ENCODE measurements at places on chromosomes 4 and X. TPM values are rescaled to one million over a fixed set of nuclear protein-coding genes. Genes with fewer than 3 reads are reported as not detected.

- no peaks in the 10 kb centered on the region for H3K4me1 ChIP-seq
- H3K27ac ChIP-seq = no peak overlapping the region
These were observed 95.7 kb upstream of the GRIA3 start for GRCh38 chrX:123088331-123088730.

DNA sequence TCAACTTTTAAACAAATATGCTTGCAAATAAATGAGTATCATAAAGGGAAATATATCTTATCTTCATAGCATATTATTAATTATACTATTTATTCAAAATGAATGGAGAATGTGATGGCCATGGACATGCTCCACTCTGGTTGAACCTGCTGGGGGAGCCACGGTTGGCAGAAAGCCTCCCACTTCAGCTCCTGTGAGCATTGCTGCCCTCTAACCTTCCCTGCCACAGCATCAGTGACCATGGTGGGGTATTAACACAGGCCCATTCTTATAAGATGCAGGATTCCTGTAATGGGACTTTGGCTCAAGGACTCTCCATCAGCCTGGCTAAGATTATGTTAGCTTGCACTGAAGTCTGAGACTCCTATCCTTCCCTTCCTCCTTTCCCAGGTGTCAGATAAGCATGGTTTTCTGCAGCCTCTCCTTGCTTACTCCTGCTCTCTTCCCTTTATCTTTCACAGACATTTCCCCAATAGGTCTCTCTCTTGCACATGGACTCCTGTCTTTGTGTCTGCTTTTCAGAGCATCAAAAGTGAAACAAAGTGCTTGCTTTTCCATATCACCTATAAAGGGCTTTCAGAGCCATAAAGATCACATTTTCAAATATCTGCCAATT, 4.9 kb upstream of the ABRAXAS1 start:
- peaks cover 5% of the 10 kb centered on the region for H3K4me1 ChIP-seq
- H3K27ac ChIP-seq = no peak overlapping the region
- H3K27me3 ChIP-seq = no peaks in the 10 kb centered on the region
- no peaks in the 10 kb centered on the region for H3K36me3 ChIP-seq

DNA sequence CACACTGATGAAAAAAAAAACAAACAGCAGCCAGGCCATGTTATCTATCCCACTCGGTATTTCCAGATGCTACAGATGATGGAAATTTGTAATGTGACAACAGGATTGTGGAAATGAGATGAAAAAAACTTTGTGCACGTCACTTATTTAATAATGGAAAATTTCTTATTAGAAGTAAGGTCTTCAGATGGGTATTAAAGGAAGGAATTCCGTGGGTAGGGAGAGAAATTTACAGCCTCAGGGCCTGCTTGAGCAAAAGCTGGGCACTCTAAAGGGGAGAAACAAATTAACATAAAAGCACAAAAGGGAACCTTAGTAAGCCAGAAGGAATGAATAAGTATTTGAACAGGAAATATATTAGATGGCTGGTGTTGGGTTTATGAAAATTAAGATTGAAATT, 4.2 kb upstream of the PKD2 start:
- no peaks in the 10 kb centered on the region for H3K27me3 ChIP-seq
- H3K36me3 ChIP-seq = no peaks in the 10 kb centered on the region
- H3K4me3 ChIP-seq = no peak overlapping the region
- no peak for DNase-seq
- H3K27ac ChIP-seq = no peak overlapping the region
- H3K4me1 ChIP-seq = peaks cover 3% of the 10 kb centered on the region

DNA sequence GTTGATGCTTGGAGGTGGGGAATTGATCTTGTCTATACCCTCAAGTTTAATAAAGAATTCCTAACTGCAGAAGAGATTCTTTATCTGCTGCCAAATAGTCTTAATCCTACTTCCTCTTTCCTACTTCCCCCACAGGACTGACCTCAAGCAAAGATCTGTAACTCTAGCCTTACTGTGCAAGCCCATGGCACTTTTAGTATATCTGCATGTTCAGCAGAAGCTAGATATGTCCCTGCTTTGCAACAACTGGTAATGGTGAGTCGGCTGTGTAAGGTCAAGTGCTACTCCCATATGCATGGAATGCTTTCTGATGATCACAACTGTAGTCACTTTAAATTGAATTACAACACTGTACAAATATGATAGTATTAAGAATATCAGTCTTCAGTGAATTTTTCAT, 26.3 kb upstream of the PDS5A start:
- peaks cover 7% of the 10 kb centered on the region for H3K4me1 ChIP-seq
- H3K27ac ChIP-seq = no peak overlapping the region
- no peak for DNase-seq
- no peaks in the 10 kb centered on the region for H3K36me3 ChIP-seq

DNA sequence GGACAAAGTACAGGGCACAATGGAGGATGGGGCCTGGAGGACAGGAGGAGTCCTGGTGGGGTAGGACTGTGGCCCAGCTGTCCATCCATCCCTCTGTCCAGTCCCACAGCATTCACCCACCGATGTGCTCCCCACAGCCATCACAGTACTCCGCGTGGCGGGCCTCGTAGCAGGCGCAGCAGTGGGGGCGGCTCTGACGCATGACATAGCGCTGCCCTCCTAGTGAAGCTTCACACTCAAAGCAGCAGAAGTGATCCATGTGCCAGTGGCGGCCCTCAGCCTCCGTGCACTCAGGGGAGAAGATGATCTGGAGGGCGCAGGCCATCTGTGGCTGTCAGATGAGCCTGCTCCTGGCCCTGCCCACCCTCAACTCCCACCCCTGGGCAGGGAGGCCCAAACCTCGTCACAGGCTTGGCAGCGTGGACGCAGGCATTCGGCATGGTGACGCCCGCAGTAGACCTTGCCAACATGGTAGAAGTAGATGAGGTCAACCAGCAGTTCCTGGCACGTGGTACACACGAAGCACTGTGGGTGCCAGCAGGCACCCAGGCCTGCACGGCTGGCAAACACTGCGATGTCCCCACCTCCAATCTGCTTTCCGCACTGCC, 6.3 kb downstream of the PLP2 start:
- DNase-seq = no peak
- H3K36me3 ChIP-seq = no peaks in the 10 kb centered on the region
- no peak overlapping the region for H3K4me3 ChIP-seq
- H3K27me3 ChIP-seq = no peaks in the 10 kb centered on the region
- H3K27ac ChIP-seq = no peak overlapping the region

DNA sequence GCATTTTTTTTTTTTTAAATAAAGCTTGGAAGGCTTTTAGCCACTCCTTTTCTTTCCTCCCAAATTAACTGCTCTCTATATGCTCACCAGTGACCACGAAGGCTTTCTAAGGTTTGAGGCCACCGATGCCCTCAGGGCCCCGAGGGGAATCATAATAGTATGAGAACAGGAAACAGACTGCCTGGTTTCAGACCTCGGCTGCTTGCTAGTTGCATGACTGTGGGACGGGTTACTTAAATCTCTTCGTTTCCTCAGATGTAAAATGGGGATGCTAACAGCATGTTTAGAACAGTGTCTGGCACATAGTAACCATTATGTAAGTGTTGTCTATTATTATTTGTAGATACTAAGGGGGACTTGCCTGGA, 3.6 kb downstream of the LINC00632 start:
- no peaks in the 10 kb centered on the region for H3K36me3 ChIP-seq
- peaks cover 6% of the 10 kb centered on the region for H3K27me3 ChIP-seq
- no peak overlapping the region for H3K4me3 ChIP-seq
- H3K4me1 ChIP-seq = no peaks in the 10 kb centered on the region

DNA sequence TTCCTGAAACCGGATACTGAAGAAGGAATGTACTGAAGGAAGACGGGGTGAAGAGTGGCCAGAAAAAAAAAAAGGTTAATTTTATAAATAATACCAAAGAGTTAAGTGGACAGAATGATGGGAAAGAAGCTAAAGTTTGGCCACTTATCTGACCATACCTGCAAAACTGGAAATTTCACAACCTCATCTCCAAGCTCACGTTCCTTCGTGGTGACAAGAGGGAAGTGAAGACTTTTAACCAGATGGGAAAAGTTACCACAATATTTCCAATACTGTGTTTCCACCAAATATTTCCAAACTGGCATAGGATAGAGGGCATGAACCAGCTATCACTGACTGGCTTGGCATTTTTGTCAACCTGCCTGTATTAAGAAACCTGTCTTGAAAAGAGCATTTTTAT, 56.4 kb downstream of the MAML3 start:
- H3K27me3 ChIP-seq = no peaks in the 10 kb centered on the region
- no peak for DNase-seq
- H3K4me3 ChIP-seq = no peak overlapping the region
- H3K4me1 ChIP-seq = peaks cover 86% of the 10 kb centered on the region

- no peak for DNase-seq
- H3K27me3 ChIP-seq = no peaks in the 10 kb centered on the region
- H3K4me3 ChIP-seq = no peak overlapping the region
- no peaks in the 10 kb centered on the region for H3K36me3 ChIP-seq
- no peaks in the 10 kb centered on the region for H3K4me1 ChIP-seq
- no peak overlapping the region for H3K27ac ChIP-seq
These were observed 411.6 kb downstream of the STIM2 start for GRCh38 chr4:27272217-27272616.

DNA sequence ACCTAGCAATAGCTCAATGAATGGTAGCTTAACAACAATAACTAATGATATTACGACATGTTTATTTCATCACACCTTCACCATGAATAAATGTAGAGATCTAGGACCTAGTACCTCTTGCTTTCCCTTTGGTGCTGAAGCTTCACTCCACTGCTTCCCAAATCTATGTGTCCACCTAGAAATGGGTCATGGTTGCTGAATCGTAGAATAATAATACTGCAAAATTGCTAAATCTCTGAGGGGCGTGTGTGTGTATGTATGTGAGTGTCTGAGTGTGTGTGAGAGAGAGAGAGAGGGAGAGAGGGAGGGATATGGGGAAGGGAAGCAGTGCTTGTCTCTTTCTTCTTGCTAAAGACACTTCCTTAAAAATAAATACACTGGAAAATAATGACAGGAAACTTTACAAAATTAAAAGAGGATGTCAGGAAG, 109.3 kb upstream of the BMP2K start:
- H3K4me1 ChIP-seq = peaks cover 57% of the 10 kb centered on the region
- no peak for DNase-seq
- no peaks in the 10 kb centered on the region for H3K36me3 ChIP-seq
- peak overlapping the region; percentile 71 for H3K27ac ChIP-seq
- no peaks in the 10 kb centered on the region for H3K27me3 ChIP-seq
- H3K4me3 ChIP-seq = no peak overlapping the region

DNA sequence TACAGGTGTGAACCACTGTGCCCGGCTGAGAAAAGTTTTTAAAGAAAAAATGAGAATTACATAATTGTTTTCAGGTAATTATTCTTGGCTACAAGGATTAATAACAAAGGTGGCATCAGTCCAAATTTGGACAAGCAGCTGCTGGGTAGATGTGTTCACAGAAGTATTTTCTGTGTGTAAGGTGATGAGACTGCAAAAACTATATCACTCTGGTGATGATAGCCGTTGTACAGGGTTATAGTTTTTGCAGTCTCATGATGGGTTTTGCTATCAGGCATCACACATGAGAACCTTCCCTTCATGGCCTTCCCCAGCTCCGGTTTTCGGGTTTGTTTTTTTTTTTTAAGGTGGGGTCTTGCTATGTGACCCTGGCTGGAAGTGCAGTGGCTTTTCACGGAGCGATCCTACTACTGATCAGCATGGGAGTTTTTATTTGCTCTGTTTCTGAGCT, 5.1 kb upstream of the SLC10A3 start:
- no peak overlapping the region for H3K27ac ChIP-seq
- peaks cover 6% of the 10 kb centered on the region for H3K4me1 ChIP-seq
- no peaks in the 10 kb centered on the region for H3K36me3 ChIP-seq
- H3K4me3 ChIP-seq = no peak overlapping the region
- DNase-seq = no peak
- no peaks in the 10 kb centered on the region for H3K27me3 ChIP-seq

GRCh38 chr4:176149680-176150355, 45.6 kb downstream of the SPATA4 start:
- no peak for DNase-seq
- H3K4me1 ChIP-seq = no peaks in the 10 kb centered on the region
- no peaks in the 10 kb centered on the region for H3K27me3 ChIP-seq
- H3K4me3 ChIP-seq = no peak overlapping the region

DNA sequence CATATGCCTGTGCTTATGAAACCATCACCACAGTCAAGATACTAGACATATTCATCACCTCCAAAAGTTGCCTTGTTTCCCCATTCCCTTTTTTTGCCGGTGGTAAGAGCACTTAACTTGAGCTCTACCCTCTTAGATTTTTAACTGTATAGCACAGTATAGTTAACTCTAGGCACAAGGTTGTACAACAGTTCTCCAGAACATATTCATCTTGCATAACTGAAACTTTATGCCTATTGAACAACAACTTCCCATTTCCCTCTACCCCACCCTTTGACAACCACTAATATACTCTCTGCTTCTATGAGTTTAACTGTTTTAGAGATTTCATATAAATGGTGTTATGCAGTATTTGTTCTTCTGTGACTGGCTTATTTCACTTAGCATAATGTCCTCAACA, 119.3 kb downstream of the ASB9 start:
- H3K36me3 ChIP-seq = no peaks in the 10 kb centered on the region
- DNase-seq = no peak
- H3K27me3 ChIP-seq = peaks cover 11% of the 10 kb centered on the region

GRCh38 chr4:87838890-87839591, 6.3 kb downstream of the MEPE start:
- no peak overlapping the region for H3K27ac ChIP-seq
- H3K27me3 ChIP-seq = no peaks in the 10 kb centered on the region
- H3K4me3 ChIP-seq = no peak overlapping the region
- H3K4me1 ChIP-seq = peaks cover 11% of the 10 kb centered on the region

- no peaks in the 10 kb centered on the region for H3K4me1 ChIP-seq
- DNase-seq = peak; percentile 38
- no peak overlapping the region for H3K4me3 ChIP-seq
These were observed 2.4 kb downstream of the TFDP3 start for GRCh38 chrX:133215747-133216146.

DNA sequence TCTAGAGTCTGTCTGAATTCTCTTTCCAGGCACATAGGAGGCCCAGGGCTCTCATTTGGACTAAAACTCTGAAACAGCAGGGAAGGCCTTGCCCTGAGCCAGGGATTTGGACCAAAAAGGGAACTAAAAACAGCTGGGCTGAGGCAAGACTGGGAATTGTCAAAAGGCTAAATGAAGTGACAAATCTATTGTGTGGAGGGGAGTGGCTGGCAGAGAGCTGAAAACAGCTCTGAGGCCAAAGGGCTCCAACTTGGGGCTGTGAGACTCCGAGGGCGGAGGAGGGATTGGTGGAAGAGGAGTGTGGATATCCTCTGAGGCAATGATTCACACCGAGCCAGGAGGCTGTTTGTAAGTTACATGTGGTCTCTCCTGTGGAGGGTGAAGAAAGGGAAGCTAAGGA, 63.2 kb downstream of the PHEX start:
- peak; percentile 79 for DNase-seq
- no peaks in the 10 kb centered on the region for H3K4me1 ChIP-seq
- no peaks in the 10 kb centered on the region for H3K27me3 ChIP-seq
- H3K4me3 ChIP-seq = no peak overlapping the region
- no peak overlapping the region for H3K27ac ChIP-seq

The MED28 gene
- 71.2 TPM for polyA plus RNA-seq

The HSD17B10 gene
- 80.6 TPM for polyA plus RNA-seq

The PABPC4L gene
- 13.8 TPM for polyA plus RNA-seq

The PLXNA3 gene
- 77.4 TPM for polyA plus RNA-seq

The SMR3A gene
- not detected for polyA plus RNA-seq

The CT47B1 gene
- not detected for polyA plus RNA-seq

The ENPEP gene
- polyA plus RNA-seq = 42.0 TPM

The ARMCX6 gene
- 93.3 TPM for polyA plus RNA-seq

Data from left lung (tissue), 14 donors.